ENCODE measurements at places on chromosomes 5 and 9. TPM values are rescaled to one million over a fixed set of nuclear protein-coding genes. Genes with fewer than 3 reads are reported as not detected.

Gene CDX1
- 1.0 TPM for total RNA-seq

Gene IL31RA
- total RNA-seq, result not detected

Gene NEURL1B
- total RNA-seq, result 1.5 TPM

Gene MED22
- 27.6 TPM for total RNA-seq

Gene WDR38
- total RNA-seq, result not detected

Gene C1QTNF3
- total RNA-seq, result 3.3 TPM

Gene TMEM8B
- 29.9 TPM for total RNA-seq

Gene CORO2A
- total RNA-seq, result 1.8 TPM

Gene TAF11L2
- total RNA-seq, result not detected

Gene GDNF
- 0.34 TPM for total RNA-seq

Gene EPB41L4B
- total RNA-seq, result 19.3 TPM

Gene PANK3
- 73.3 TPM for total RNA-seq

Gene NMUR2
- not detected for total RNA-seq

Gene PCDHB2
- total RNA-seq, result 92.7 TPM
